NCI-H2029 treated with DMSO at 0.1 percent for 48 hours (cell line): ENCODE measurements at places on chromosomes 7 and 10.

- no peak for DNase-seq
Measured at GRCh38 chr10:117936566-117936965, 110.2 kb downstream of the RAB11FIP2 start.

GRCh38 chr10:73368238-73368637, 9.6 kb upstream of the CFAP70 start:
- no peak for DNase-seq

DNA sequence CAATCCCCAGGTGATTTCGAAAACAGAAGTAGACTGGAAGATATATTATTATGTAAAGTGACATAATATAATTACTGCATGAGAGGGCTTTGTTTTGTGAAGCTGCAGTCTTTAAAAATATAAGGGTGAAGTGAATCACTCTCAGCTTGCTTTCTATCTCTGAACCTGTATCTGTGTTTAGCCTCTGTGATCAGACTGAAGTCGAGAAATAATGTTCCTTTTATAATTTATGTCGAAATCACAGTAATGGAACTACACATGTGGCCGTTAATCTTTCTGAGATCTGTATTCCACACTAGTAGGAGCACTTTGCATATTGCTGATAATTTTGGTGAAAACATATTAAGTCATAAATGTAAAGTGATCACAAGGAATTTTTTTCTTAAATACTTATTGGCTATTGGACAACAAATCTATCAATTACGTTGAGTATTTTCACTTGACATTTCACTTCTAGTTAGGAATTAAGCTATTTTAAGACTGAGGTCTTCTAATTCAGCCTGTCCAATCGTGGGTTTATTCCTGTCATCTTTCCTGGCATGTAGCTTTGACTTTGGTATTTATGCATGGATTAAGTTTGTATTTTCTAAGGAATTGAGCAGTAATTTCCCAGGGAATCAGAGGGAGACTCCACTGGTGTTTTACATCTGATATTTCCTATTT, 268.2 kb upstream of the POT1 start:
- DNase-seq, result no peak

GRCh38 chr10:52314822-52315552, 906 bp downstream of the DKK1 start:
- no peak for DNase-seq

- no peak for DNase-seq
Measured at GRCh38 chr10:47184724-47185330, 115.2 kb upstream of the GDF10 start.

GRCh38 chr10:43970018-43970698, 321.5 kb upstream of the ZNF32 start:
- no peak for DNase-seq

GRCh38 chr10:131770946-131771633, 129.7 kb upstream of the PPP2R2D start:
- no peak for DNase-seq

DNA sequence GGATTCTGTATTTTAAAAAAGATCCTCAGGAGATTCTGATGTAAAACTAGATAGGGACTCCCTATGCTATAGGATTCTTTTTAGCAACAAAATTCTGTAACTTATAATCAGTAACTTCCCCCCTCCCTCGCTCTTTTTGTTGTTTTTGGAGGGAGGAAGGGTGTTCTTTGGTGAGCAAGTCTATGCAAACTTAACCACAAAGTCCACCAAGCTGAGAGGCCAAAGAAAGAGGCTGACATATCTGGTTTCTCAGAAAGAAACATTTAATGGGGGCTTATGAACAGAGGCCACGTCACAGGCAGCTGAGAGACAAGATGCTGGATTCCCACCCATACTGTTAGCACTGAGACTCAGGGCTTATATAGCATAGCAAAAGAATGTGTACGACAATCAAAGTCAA, 14.3 kb upstream of the ABCB5 start:
- no peak for DNase-seq

GRCh38 chr10:4532976-4533375, 293.0 kb upstream of the AKR1E2 start:
- no peak for DNase-seq

- no peak for DNase-seq
Measured at GRCh38 chr10:117647306-117647705, 104.8 kb downstream of the EMX2 start.

DNA sequence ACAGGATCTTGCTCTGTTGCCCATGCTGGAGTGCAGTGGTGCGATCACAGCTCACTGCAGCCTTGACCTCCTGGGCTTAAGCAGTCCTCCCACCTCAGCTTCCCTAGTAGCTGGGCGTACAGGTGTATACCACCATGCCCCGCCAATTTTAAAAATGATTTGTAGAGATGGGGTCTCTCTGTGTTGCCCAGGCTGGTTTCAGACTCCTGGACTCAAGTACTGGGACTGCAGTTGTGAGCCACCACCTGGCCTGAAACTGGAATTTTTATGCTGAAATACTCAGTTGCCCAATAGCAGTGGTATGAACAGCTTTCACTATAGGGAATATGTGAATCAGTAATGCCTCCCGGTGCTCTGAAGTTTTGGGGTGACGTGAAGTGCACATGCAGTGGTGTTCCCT, 7.6 kb downstream of the ZRANB1 start:
- no peak for DNase-seq

DNA sequence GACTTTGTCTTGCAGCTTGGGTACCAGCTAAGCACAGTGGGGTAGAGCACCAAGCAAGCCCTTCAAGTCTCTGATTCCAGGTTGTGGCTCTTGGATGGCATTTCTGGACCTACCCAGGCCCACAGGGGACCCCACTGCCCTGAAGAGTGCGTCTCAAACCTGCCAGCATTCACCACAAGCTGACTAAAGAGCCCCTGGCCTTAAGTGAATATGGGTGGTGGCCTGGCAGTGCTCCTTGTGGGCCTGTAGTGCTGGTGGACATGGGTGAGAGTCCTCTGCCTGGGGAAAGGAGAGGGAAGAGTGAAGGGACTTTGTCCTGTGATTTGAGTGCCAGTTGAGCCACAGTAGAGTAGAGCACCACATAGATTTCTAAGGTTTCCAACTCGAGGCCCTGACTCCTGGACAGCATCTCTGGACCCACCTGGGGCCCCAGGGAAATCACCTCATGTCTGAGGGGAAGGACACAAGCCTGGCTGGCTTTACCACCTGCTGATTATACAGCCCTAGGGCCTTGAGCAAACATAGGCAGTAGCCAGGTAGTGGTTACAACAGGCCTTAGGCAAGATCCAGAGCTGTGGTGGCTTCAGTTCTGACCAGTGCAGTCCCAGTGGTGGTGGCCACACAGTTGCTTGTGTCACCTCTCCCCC, 23.7 kb downstream of the GSDME start:
- DNase-seq, result no peak

GRCh38 chr7:98719396-98719795, 102.3 kb downstream of the NPTX2 start:
- DNase-seq, result no peak

DNA sequence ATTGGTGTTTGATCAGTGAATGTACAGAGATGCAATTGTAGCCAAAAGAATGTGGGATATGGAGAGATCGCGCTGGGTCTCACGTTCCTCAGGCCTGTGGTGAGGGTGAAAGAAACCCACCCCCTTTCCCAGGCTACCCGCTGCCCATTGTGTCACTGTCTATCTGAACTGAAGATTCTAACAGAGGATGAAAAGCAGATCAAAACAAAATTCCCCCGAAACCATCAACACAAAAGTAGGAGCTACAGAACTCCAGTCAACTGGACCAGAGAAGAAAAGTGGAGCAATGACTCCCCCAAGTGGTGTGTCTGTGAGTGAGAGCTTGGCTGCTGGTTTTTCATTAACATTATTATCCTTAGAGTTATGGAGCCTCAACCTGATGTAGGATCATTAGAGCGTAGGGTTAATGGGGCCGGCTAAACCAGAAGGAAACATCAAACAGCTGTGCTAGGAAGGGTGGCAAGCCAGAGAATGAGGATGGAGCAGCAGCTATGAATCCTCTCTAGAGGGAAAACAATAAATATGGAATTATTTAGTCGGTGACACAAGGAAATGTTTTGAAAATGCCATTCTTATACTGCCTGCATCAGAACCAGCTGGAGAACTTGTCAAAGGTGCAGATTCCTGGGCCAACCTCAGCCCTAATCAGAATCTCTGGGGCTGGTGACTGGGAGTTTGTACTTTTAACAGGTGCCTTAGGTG, 38.3 kb downstream of the AKR1B1 start:
- no peak for DNase-seq

DNA sequence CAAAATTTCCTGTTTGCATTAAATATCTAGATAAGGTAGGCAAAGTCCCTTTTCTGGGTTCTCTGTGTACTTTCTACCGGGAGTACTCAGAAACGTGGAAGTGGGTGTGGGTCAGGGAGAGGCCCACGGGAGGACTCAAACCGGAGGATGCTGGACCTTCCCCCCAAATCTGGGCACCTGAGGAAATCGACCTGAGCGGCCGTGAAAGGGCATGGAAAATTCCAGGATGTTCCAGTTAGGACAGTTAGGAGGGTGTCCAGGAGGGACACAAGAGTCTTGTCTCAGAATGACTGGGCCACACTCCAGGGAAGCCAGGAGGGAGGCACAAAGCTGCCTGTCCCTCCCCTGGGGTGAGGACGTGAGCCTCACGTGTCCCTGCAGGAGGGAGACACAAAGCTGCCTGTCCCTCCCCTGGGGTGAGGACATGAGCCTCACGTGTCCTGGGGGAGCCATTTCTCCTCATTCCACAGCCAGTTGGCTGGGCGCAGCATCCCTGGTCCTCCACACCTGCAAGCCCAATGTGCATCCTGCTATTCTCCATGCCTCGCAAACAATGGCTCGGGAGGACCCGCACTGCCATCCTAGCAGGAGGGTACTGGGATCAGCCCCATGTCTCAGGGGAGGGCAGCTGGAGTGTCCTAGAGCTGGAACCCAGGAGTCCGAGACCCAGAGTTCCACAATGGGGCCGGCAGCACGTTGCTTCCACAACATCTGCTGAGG, 190.5 kb upstream of the PPP2R2D start:
- DNase-seq, result no peak
